Small intestine (tissue), 16 donors: ENCODE measurements at places on chromosomes 3 and 15.

DNA sequence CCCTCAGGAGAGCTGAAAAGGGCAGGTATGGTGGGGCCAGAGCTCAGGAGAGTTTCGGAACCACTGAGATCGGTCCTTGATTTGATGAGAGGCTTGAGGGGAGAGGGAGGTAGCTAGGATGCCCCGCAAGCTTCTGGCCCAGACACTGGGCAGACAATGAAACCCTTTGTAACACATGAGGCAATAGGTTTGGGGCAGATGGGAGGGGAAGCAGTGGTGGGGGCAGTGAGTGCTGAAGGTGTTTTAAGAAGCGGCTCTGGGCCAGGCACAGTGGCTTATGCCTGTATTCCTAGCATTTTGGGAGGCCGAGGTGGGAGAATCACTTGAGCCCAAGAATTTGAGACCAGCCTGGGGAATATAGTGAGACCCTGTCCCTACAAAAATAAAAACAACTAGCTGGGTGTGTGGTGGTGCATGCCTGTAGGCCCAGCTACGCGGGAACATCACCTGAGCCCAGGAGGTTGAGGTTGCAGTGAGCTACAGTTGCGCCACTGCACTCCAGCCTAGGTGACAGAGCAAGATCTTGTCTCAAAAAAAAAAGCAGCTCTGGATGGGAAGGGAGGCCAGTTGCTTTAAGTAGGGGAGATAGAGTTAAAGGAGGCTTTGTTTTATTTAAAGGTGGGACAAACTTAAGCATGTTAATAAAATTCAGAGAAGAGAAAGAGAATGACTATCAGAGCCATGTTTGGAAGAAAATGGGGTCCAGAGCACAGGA, 9.6 kb upstream of the SNX22 start:
- DNase-seq: no peak

- no peak for DNase-seq
Measured at GRCh38 chr15:64058279-64058678, 12.0 kb upstream of the DAPK2 start.

DNA sequence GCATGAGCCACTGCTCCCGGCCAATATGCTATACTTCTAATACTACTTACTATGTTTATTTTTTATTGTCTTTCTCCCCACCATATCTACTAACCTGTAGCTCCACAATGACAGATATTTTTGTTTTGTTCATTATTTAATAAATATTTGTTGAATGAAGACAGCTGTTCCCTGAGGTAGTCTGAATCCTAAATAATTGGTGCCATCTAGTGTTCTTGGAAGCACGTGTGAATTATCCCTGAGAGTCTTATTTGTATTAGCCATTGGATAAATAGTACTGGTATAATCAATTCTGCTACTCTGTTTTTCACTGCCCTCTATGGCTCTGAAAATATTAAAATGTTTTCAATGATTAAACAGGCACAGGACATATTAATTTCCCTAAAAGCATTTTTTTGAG, 5.6 kb upstream of the APPL1 start:
- DNase-seq: peak; percentile 12

- no peak for DNase-seq
Measured at GRCh38 chr3:178586076-178586475, 49.8 kb downstream of the KCNMB2 start.

DNA sequence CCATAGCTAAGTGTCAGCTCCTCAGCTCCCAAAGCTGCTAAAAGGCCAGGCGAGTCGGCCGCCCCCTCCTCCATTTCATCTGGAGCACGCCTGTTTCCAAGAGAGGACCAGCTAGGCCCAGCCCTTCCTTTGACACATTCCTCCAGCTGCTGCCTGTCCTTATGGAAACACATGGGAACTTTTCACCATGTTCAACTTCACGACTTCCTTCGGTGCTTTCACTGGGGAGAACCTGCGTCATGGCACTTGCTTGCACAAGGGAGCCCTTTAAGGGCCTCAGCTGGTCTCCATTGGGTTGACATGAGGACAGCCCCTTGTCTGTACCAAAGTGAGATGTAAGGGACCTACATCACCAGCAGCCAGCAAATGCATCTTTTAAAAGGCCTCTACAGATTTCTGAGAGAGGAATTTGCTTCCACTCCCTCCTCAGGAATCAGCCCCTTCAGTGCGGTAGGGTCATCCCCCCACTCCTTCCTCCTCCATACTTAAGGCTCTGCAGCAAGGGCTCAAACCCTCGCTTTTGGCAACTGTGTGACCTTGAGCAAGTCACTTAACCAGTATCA, 2.1 kb downstream of the MAGI1 start:
- DNase-seq: peak; percentile 25

DNA sequence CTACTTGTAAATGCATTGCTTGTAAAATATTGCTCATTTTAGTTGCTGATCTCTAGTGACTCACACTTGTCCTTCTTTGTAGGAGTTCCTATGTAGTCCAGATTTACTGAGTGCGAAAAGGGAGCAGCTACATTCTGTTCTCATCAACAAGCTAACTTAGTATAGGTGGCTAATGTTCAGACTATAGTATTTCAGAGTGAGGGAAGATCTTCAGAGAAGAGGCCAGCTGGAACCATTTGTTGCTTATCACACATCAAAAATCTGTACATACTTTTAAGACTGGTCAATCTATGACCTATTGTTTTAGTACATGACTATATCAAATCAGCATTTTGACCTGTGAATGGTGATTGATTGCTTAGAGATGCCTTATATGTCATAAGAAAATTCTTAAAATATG, 71.3 kb upstream of the THSD4 start:
- no peak for DNase-seq

- DNase-seq: peak; percentile 26
Measured at GRCh38 chr3:128787256-128788253, 61.6 kb downstream of the RAB7A start.

DNA sequence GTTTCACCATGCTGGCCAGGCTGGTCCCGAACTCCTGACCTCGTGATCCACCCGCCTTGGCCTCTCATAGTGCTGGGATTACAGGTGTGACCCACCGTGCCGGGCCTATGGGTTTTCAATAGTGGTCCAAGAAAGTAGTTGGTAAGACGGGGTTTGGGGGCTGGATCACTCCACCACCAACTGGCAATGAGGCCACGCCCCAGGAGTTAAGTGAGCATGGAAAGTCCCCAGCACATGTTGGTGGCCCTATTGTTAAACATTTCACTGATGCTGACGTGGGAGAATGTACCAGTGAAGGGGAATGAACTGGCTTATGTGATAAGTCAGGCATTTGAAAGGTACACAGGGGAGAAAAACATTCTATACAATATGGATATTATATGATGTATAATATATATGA, 80.4 kb downstream of the CHRD start:
- no peak for DNase-seq

GRCh38 chr3:45209526-45209925, 16.6 kb downstream of the TMEM158 start:
- DNase-seq: no peak

- no peak for DNase-seq
Measured at GRCh38 chr3:79986338-79986737, 218.5 kb upstream of the ROBO1 start.

DNA sequence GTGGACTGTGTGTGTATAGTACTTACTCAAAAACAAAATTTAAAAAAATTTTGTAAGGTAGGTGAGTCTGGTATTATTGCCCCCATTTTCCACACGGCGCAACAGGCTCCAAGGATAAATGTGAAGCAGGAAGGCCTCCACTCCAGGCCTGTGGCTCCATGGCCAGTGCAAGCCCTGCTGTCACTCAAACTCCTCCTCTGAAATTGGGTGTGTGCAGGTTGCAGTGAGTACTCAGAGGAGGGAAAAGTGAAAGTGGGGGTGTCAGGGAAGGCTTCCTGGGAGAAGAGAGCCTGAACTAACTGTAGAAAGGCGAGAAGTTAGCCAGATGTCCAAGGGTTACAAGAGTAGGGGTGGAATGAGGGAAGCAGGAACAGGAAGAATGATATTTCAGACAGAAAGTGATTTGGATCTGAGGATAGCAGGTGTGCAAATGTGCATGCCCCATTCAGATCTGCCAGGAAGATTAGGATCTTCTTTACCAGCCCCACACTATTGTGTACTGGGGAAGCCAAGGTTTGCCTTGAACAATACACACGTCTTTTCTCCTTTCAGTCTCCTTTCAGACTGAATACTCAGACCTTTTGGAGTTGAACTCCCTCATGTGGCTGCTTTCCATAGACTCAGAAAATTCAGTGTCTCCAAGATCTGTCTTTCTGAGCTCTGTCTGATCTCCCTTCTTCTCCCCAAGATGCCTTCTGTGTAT, 48.7 kb upstream of the RYK start:
- peak; percentile 78 for DNase-seq
